ENCODE measurements at places on chromosomes 11 and 22. TPM values are rescaled to one million over a fixed set of nuclear protein-coding genes. Genes with fewer than 3 reads are reported as not detected.

The MUS81 gene
- total RNA-seq: 48.2 TPM

The HTR3B gene
- not detected for total RNA-seq

The GNG3 gene
- not detected for total RNA-seq

The WT1 gene
- total RNA-seq: not detected

The IFITM10 gene
- total RNA-seq: 0.33 TPM

The SLCO2B1 gene
- 3.7 TPM for total RNA-seq

The DRICH1 gene
- 0.17 TPM for total RNA-seq

The OR4A16 gene
- not detected for total RNA-seq

The TMPRSS6 gene
- not detected for total RNA-seq

The PARVB gene
- total RNA-seq: 102 TPM

The DERL3 gene
- 1.3 TPM for total RNA-seq

The SYCE3 gene
- total RNA-seq: not detected

The TMPRSS4 gene
- total RNA-seq: not detected

The C22orf31 gene
- not detected for total RNA-seq

The ACER3 gene
- 30.1 TPM for total RNA-seq

The SLC7A4 gene
- not detected for total RNA-seq

The CCDC87 gene
- total RNA-seq: 0.17 TPM

The ZNF214 gene
- 1.7 TPM for total RNA-seq

The ABCC8 gene
- not detected for total RNA-seq

The SCN4B gene
- total RNA-seq: 0.09 TPM

The MMP27 gene
- total RNA-seq: not detected

The CSNK1E gene
- total RNA-seq: 141 TPM

The EFCAB6 gene
- under 0.01 TPM for total RNA-seq
